ENCODE measurements at places on chromosomes 4 and X.

DNA sequence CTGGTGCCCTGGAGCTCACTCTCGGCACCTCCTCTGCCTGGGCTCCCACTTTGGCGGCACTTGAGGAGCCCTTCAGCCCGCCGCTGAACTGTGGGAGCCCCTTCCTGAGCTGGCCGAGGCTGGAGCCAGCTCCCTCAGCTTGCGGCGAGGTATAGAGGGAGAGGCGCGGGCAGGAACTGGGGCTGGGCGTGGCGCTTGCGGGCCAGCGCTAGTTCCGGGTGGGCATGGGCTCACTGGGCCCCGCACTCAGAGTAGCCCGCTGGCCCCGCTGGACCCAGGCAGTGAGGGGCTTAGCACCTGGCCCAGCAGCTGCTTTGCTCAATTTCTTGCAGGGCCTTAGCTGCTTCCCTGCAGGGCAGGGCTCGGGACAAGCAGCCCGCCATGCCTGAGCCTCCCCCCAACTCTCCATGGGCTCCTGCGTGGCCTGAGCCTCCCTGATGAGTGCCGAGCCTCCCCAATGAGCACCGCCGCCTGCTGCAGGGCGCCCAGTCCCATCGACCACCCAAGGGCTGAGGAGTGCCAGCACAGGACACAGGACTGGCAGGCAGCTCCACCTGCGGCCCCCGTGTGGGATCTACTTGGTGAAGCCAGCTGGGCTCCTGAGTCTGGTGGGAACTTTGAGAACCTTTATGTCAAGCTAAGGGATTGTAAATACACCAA, 26.7 kb upstream of the FAM90A26 start:
- no peak for DNase-seq

DNA sequence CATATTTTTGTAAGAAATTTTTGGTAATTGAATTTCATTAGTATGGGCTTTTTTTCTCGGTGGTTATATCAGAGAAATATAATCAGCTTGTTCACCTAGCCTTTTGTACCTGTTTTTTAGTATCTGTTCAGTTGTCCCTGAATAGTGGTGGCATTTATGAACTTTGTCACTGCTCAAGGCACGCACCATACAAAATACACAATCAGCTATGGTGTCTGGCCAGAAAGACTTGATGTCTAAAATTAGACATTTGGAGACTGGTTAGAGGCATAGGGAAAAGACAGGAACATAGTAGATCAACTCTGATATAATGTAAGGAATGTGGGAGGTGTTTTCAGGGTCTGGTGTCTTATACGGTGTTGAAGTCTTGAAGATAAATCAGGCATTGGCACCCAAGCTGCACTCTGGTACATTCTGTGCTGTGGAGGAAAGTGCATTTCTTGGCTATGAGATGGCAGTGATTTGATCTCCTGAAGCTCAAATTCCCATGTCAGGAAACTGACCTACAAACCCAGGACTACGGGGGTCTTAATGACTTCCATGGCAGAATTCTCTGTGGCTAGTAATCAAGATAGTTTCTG, 3.6 kb downstream of the ART3 start:
- no peak for DNase-seq

DNA sequence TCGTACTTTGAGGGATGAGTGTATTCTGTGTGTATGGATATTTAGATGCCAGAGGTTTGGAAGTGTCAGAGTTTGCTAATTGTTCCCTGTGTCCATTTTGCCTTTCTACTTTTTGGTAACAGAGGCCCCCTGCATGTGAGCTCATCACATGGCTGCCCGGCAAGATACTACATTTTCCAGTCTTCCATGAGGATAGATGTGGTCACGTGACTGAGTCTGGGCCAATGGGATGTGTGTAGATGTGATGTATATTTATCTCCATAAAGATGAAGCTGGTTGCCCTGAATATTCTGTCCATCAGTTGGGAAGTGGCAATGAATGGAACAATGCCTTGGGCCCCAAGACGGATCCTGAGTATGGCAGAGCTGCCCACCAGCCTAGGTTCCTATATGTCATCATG, 29.0 kb upstream of the SMS start:
- no peak for DNase-seq

DNA sequence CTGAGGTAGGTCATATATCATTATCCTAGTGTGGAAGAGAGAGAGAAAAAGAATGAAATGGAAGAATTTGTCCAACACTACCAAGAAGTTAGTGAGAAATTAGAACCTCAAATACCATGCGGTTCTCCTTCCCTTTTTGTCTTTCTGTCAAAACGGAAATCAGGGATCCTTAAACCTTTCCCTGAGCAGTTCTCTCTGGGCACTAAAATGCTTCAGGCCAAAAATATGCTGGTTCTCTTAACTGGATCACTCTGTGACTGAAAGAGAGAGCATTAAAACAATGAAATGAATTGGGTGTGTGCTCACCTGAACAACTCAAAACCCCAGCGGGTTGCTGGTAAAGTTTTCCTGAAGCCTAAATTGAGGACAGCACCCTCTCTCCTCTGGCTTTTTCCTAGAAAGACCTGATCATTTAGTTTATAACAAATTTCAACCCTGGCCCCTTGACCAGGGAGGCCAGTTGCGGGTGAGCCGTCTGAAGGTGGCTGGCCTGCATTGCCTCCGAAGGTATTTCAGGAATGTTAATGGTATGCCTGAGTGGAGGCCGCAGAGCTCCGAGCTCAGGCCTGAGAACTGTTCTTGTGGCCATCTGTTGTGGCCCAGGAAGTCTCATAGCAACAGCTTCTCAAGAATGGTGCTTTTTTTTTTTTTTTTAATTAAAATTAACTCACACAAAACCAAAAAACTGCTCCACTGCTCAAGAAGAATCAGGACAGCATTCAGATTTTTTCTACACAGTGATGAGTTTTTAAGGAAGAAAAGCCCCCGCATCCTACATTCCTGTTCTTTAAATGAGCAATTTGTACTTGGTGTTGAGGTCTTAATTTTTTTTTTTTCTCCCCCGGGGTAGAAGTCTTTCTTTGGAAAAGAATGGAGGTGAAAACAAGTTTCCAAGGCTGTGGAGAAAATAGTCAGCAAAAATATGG, 155.1 kb downstream of the SHROOM3 start:
- DNase-seq: no peak

DNA sequence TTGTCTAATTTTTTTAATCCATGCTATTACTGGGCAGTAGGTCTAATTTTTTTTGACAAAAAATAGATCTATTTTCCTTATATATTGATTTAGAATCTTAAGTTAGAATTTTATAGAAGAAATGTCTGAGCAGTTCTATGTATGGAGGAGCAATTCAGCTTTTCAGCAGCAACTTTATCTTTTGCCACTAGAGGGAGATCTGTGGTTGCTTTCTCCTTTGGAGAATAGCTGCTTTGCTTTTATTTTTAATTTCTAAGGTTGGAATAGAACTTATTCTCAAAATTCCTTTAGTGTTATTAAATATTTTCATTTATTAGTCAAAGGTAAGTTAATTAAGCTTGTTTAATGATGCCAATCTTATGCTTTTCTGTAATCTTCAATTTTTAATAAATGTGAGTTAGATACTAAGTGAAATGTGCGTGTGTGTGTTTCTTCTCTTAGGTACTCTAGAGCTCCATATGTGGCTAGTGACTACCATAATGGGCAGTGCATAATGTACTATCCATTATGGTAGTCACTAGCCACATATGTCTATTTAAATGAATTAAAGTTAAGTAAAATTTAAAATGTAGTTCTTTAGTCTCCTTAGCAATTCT, 29.3 kb downstream of the FAM199X start:
- DNase-seq: peak; percentile 1

GRCh38 chr4:76339364-76339763, 32.8 kb downstream of the STBD1 start:
- no peak for DNase-seq

DNA sequence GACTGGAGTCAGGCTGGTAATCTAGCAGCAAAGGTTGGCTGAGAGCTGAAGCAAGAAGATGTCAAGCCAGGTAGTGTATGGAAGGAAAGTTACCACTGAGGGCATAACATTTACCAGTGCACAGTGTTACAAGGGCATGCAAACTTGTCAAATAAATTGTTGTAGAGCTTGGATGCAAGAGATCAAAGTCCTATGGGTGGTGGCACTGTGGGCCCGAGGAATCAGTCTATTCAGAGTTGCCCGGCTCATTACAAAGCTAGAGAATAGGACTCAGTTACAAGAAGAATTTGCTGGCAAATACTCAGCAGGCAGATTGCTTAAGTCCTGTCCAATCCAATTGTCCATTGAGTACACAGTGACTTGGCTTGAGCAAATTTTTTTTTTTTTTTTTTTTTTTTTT, 2043.8 kb downstream of the ARAP2 start:
- no peak for DNase-seq

- no peak for DNase-seq
Measured at GRCh38 chr4:29423836-29424721, 1296.1 kb upstream of the PCDH7 start.

GRCh38 chr4:25703731-25704388, 48.2 kb downstream of the SLC34A2 start:
- no peak for DNase-seq

DNA sequence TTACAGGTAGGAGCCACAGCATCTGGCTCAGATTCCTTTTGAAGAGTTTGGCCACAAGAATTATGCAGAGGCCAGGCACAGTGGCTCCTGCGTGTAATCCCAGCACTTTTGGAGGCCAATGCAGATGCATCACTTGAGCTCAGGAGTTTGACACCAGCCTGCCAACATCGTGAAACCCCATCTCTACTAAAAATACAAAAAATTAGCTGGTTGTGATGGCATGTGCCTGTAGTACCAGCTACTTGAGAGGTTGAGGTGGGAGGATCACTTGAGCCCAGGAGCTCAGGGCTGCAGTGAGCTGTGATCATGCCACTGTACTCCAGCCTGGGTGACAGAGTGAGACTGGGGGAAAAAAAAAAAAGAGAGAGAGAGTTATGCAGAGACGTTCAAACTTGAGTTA, 53.0 kb downstream of the MID1IP1 start:
- no peak for DNase-seq

- DNase-seq: no peak
Measured at GRCh38 chr4:53716471-53717063, 125.3 kb upstream of the LNX1 start.

GRCh38 chrX:20378233-20378920, 111.7 kb upstream of the RPS6KA3 start:
- no peak for DNase-seq

GRCh38 chrX:82224961-82225360, 1023.1 kb downstream of the SH3BGRL start:
- no peak for DNase-seq

- no peak for DNase-seq
Measured at GRCh38 chr4:110629780-110630687, 7.2 kb upstream of the PITX2 start.

- DNase-seq: no peak
Measured at GRCh38 chr4:124590480-124590879, 122.1 kb downstream of the ANKRD50 start.

- no peak for DNase-seq
Measured at GRCh38 chr4:109075621-109076020, 226.8 kb downstream of the COL25A1 start.

GRCh38 chr4:173288296-173288695, 45.9 kb downstream of the HMGB2 start:
- DNase-seq: no peak

GRCh38 chrX:101229170-101229569, 9.6 kb downstream of the DRP2 start:
- DNase-seq: no peak

- no peak for DNase-seq
Measured at GRCh38 chr4:126047114-126047513, 732.4 kb downstream of the FAT4 start.

GRCh38 chr4:81549984-81550383, 78.3 kb upstream of the RASGEF1B start:
- DNase-seq: no peak

DNA sequence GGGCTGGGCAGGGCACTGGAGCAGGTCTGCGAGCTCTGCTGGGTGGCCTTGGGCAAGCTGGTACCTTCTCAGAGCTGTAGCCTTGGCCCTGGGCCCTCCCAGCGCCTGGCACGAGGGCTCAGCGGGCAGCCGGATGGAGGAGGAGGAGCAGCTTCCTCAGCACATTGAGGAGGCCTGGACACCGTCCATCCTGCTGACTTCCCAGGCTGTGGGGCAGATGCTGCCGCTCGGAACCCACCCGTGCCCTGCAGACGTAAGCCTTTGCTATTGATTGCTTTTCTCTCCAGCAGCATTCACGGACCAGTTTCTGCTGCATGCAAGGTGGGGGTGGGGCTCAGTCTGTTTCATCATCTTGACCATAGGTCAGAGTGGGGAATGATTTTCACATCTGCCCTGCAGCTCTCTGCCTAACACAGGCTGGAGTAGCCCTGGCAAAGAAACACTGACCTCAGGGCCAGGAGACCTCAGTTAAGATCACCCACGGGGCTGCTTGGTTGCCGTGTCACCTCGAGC, 80.7 kb upstream of the PSAPL1 start:
- DNase-seq: no peak

- DNase-seq: no peak
Measured at GRCh38 chr4:184792950-184793555, 32.7 kb downstream of the ACSL1 start.

GRCh38 chr4:173333658-173334084, 487 bp downstream of the HMGB2 start:
- DNase-seq: peak; percentile 22

DNA sequence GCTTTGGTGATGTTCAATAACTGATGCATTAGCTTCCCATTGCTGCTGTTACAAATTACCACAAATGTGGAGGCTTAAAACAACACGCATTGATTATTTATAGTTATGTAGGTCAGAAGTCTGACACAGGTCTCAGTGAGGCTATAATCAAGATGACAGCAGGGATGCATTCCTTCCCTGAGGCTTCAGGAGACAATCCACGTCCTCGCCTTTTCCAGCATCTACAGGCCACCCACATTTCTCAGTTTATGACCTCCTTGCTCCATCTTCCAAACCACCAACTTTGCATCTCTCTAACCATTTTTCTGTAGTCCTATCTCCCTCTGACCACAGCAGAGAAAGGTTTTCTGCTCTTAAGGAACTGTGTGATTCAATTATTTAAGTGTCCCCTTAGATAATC, 92.5 kb downstream of the GASK1B start:
- DNase-seq: no peak

DNA sequence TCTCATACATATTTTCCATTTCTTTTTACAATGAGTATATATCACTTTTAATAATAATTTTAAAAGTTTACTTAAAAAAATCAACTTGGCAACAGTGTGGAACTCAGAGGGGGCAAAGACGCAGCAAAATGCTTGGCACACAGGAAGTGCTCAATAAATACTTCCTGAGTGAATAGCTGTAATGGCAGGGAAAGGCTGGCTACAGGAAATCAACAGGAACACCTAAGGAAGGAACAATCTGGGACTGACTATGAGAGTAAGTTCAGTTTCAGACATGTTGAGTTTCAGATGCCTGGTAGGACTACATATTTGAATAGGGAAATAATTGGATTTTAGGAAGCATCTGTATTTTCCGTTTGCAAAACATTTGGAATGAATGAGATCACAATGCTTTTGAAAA, 137.6 kb downstream of the SCLT1 start:
- no peak for DNase-seq

- no peak for DNase-seq
Measured at GRCh38 chr4:29224911-29225310, 1495.3 kb upstream of the PCDH7 start.

GRCh38 chr4:26372076-26372475, 51.3 kb downstream of the RBPJ start:
- DNase-seq: no peak

GRCh38 chr4:164058776-164059445, 564.4 kb downstream of the TMA16 start:
- no peak for DNase-seq
